Stimulated activated CD8-positive, alpha-beta memory T cell treated with anti-CD3 and anti-CD28 coated beads, Interleukin-15, amount 100 ng/mL, for 1 hour (primary cell): ENCODE measurements at places on chromosomes 6 and 20.

DNA sequence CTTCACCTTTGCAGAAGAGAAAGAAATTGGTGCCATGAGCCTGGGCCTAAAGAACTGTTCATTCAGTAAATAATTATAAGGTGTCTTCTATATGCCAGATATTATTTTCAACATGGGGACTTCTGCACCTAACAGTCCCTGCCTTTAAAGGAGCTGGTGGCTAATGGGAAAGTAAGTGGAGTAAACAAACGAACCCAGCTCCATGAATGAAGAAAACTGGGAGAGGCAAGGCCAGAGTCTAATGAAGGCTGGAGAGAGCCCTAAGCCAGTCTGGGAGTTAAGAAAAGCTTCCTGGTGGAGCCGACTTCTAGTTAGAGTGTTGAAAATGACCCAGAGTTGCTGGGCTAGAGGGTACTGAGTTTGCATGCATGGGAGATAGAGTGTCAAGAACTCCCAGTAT lies 24.2 kb upstream of the EFHC1 start:
- DNase-seq = no peak

DNA sequence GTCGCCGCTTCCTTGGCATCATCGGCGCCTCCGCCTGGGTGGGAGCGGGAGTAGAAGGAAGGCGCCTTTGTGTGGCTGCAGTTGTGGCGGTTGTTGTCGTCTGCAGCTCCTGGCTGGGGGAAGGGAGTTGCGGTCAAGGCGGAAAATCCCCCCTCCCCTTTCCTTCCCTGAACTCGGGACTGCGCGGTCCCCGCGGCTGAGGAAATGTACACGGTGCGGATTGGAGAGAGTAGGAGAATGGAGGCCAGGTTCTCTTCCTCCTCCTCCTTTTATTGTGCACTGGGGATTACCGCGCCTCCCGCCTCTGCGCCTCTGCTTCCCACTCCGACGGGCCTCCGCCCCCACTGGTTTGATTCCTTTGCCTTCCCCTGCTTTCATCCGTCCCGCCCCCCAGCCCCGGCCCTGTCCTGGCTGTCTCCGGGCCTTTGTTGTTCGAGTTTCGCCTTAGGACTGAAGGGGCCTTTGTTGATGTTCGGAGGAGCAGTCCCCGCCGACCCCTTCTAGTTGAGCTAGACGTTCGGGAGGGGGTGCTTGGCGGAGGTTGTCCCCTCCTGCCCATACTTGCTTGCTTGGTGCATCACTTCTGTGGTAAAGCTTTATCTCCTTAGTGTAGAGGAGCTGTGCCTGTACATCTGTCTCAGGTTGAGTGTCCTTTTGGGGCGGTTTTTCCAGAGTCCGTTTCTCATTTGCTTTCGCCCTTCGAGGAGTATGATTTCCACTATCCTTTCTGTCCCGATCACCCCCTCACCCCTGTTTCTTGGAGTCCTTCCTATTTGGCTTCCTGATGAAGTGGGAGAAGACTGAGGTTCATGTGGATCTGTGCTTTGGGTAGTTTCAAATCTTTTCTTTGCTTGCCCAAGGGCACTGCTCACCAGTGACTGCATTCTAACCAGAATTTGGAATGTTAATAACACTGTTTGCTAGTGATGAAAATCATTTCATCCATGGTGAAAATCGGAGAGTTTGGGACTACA lies 764 bp downstream of the ZNF292 start:
- peak; percentile 9 for DNase-seq

- no peak for DNase-seq
Measured at GRCh38 chr20:50695135-50695872, 4.0 kb upstream of the RIPOR3 start.

DNA sequence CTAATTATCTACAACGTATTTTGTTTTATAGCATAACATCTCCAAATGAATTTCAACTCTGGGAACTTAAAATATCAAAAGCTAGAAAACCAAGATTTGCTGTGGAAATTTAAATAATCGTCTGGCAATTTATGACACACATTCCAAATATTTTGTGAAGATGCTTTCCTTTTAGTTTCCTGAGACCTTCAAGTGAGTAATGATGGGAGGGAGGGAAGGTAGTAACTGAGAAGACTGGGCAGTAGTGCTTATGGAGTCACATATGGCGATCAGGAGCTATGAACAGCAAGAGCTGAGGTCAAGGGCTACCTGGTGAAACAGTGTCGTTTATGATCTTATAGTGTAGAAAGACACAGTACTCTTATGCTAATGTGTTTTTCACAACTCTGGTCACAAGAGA lies 178.2 kb upstream of the THEMIS start:
- no peak for DNase-seq

DNA sequence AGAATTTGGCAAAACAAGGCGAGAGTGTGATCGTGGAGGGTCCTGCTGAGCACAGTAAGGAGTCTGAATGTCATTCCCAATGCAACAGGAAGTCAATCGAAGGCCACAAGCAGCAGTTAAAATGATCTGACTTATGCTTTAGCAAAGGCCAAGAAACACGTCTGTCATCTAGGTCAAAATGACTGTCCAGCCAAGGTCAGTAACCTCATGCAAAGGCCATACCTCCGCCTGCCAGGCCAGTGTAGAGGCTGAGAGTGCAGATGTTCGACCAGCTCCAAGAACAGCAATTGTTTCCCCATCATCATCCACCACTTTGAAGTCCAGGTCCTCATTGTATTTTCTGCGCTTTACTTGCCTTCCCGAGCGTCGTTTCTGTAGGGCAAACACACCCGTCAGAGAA lies 105.6 kb downstream of the CHD6 start:
- DNase-seq = no peak

DNA sequence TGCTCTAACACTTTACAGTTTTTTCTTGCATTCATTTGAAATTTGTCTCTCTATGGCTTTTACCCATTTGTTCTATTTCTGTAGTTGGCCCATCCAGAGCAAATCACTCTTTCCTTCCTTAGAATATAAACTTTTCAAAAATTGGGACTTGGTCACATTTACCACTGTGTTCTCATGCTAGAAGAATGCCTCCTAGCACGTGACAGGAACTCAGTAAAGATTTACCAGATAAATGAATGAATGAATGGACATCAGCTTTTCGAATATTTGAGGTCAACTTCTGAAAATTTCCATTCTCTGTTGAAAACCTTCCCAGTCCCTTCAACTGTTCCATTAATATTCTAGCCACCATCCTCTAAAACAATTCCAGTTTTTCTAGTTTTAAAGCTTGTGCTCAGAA lies 294.5 kb downstream of the CD83 start:
- DNase-seq = no peak

- no peak for DNase-seq
Measured at GRCh38 chr6:111952821-111953540, 79.7 kb upstream of the FYN start.
